ENCODE measurements at places on chromosomes 7 and 10. TPM values are rescaled to one million over a fixed set of nuclear protein-coding genes. Genes with fewer than 3 reads are reported as not detected.

TNRC18 gene
- 70.9 TPM for total RNA-seq

DNA sequence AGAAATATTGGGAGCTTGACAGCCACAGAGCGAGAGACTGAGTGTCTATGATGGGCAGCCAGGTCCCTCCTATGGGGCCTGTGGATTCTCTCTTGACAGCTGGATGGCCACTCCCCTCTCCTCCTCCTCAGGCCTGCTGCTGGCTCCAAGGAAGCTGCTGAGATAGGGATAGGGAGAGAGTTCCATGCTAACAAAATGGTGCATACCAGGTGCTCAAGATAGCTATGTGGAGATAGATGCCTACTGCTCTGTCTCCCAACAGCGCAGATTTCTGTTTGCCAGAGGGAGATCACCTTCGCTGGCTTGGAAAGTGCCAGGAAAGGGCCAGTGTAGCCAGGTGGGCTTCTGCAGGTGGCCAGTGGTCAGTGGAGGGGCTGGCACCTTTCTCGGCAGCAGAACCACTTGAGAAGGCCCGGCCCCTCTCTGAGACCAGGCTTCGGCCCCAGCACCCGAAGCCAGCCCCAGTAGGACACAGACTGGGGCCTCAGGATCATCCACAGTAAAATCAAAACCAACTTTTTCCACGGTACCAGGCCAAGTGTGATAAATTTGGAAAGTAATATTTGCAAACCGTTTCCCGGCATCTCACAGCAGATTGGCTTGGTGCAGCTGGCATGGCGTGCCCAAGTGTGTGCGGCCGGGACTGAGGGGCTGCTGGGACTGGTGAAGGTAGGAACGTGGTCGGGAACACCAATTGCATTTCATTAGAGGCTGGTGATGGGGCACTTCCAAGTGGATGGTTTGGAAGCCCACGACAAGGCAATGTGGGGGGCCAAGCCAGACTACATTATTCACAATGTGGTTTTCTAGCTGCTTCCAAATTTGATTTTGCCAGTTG, 139.6 kb downstream of the PTPN20 start:
- DNase-seq, result no peak

DNA sequence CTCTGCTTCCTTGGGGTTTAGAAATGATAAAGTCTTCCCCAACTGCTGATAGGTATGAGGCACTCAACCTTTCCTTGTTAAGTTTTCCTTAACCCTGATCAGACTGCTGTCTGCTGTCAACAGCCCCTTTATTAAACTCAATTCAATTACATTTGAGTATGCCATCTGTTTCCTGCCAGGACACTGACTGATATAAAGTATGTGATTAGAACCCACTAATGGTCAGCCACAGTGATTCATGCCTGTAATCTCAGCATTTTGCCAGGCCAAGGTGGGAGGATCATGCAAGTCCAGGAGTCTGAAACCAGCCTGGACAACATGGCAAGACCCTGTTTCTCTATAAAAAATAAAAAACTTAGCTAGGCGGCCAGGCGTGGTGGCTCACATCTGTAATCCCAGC, 18.1 kb downstream of the BAZ1B start:
- DNase-seq, result no peak

DNA sequence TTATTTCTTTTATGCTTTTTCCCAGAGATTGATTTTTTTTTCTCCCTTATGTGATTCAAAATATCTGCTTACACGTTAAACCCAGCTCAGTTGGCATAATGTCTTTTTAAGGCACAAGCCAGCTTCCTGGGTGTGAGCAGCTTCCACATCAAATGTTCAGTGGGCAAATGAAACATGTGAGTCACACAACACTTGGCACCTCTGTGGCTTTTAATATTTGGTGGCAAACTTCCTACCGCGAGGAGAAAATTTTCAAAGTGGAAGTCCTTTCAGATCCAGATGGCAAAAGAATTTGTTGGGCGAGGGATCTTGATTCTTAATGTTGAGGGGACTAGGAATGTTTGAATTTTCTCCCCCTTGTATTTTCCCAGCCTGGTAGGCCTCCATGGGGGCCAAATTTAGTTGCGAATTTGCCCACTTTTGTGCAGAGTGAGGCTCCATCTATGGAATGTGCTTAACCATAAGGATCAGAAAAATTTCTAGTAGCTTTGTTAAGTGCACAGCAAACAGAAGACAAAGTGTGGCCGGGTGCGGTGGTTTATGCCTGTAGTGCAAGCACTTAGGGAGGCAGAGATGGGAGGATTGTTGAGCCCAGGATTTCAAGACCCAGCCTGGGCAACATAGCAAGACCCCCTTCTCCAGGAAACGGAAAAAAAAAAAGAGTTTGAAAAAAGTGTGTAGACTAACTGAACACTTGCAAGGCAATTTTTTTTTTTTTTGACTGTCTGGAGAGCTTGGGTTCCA, 31.0 kb downstream of the CUX1 start:
- DNase-seq, result no peak

DNA sequence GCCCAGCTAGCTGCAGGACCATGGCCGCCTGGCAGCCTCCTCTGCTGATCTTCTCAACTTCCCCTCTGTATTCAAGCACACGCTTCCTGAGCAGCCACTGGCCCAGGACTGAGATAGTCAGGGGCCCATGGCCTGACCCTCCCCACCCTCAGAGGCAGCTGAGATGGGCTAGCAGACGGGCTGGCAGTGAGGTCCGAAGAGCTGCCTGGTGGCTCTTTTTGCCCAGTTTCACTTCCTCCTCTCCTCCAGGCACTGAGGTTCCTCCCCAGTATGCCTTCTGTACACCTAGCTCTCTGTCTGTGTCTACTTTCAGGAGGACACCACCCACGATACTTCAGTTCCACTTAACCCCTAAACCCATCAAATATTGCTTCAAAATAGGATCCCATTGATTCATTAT, 395.6 kb downstream of the TNS3 start:
- DNase-seq, result no peak

DNA sequence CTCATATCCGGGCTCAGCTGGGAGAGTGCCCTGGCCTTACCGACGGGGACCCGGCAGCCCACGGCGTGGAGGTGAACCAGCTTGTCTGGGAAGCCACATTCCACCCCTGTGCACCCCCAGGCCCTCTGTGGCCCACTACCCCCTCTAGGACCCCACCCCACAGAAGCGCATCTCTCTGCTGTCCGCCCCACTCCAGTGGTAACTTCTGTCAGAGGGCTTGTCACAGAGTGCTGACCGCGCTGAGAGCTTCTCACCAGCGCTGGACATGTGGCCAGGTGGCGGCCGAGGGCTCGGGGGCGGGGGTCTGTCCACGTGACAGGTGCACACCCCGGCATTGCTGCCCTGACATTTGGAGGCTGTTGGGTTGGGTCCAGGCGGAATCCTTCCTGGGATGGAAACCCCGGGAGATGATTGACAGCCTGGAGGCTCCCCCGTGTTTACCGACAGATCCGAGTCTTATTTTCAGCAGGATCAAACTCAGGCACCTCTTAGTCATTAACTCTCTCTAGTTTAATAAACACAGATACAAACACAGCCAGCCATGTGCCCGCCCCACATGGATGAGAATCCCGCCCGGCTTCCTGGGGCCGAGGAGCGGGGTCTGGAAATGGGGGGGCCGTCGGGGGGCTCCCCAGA, 5.1 kb downstream of the ELFN1 start:
- no peak for DNase-seq

- DNase-seq, result no peak
These were observed 86.8 kb downstream of the FANK1 start for GRCh38 chr10:125983161-125983560.

Measured in glomerular endothelial cell (primary cell).